ENCODE measurements at places on chromosomes 3 and 15.

DNA sequence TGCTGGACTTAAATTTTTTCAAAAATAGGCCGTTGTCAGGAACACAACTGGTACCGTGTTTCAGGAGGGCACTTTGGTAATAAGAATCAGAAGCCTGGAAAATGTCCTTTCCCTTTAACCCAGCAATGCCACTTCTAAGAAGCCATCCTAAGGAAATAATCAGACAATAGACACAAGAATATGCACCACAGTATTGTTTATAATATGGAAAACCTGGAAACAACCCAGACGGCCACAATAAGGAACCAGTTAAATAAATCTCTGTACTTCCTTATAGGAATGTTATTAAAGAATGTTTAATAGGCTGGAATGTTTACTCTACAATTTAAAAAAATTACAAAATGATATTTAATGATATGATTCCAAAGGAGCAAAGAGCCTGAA, 30.4 kb upstream of the ATP1B3 start:
- DNase-seq = no peak

DNA sequence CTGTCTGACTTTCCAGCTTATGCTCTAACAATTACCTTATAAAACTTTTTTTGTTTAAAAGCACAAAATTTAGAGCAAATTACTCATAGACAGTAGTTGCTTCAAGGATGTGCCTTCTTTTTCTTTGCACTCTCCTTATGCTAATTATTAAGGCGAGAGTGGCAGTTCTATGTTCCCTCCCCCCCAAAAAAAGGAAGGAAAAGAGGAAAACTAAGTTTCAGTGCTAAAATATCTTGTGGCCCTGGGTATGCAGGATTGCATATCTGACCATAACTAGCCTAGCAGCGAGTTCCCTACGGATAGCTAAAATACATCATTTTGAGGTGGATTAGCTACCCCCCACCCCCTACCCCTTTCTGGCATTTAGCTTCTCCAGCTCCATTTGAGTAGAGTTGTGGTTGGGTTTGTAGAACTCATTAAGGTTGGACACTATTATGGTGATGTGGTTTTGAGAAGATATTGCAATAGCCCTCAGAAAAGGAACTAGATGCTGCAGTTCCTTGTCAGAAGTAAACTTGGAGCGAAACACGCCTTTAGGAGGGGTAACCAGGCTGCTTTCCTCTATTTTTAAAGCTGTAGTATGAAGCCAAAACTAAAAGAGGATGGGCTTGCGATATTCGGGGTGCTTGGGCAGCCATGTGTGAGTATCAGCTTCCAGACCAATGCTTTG, 174.6 kb downstream of the AKAP13 start:
- no peak for DNase-seq

DNA sequence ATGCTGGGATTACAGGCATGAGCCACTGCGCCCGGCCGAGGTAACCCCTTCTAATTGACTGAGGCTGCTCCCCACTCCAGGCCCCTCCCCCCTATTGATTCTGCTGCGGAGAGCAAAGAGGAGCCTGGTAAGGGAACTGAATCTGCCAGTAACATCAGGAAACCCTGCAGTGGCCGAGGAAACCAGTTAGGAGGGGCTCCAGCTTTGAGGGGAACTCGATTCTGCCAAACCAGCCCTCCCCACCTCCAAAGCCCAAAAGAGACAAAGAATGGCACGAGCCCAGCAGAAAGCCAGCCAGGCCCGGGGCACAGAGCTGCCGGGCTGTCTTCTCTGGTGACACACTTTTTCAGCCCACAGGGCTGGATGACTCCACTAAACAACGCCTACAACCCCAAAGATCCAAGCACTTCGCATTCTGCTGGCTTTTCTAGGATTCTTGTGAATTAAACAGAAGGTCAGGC, 15.0 kb upstream of the ACAD9 start:
- DNase-seq = no peak

- no peak for DNase-seq
Observed at GRCh38 chr15:31400222-31400927, 73.7 kb downstream of the KLF13 start.

- no peak for DNase-seq
Observed at GRCh38 chr3:55765906-55766701, 279.0 kb upstream of the WNT5A start.

- DNase-seq = no peak
Observed at GRCh38 chr15:27587810-27588209, 511.3 kb downstream of the OCA2 start.

GRCh38 chr3:127750226-127751031, 71.9 kb downstream of the MGLL start:
- DNase-seq = no peak

DNA sequence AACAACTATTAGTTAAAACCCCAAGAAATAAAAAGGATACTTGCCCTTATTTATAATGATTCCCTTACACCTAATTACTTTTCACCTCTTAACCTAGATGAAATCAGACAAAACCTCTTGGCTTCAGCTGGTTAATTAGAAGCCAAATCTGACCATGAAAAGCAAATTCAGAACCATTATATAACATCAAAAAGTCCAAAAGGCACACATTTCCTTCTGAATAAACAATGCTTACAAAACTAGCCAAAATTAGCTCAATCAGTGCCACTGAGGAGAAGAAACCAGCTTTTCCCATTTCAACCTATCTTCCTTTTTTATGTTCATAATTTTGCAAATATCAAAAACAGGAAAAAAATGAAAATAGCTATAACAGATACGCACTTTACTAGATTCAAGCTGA, 3.2 kb downstream of the EHHADH start:
- no peak for DNase-seq

- DNase-seq = no peak
Observed at GRCh38 chr3:15279205-15279604, 53.2 kb downstream of the SH3BP5 start.

GRCh38 chr3:61564395-61565059, 3.2 kb downstream of the PTPRG start:
- no peak for DNase-seq

GRCh38 chr15:52557274-52557641, 11.6 kb downstream of the ARPP19 start:
- DNase-seq = no peak

- no peak for DNase-seq
Observed at GRCh38 chr15:101068523-101068960, 149.4 kb downstream of the LRRK1 start.

GRCh38 chr3:133445108-133445507, 45.3 kb downstream of the BFSP2 start:
- no peak for DNase-seq

DNA sequence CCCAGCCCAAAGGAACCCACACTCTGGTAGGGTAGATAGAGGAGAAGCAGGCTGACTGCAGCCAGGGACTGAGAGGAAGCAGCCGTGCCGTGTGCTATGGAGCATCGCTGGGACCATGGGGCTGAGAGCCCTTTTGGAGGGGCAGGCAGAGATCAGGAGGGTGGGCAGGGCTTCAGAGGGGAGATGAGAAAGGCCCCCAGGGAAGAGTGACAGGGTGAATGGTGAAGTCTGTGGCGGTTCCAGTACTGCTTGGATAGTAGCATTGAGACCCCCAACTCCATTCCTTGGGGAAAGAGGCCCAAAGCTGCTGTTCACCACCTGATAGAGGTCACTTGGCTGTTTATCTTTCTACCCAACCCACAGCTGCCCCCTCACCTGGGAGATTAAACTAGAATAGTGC, 80.0 kb upstream of the MRPS22 start:
- no peak for DNase-seq

- peak; percentile 53 for DNase-seq
Observed at GRCh38 chr3:11642431-11643191, 1.1 kb downstream of the VGLL4 start.

DNA sequence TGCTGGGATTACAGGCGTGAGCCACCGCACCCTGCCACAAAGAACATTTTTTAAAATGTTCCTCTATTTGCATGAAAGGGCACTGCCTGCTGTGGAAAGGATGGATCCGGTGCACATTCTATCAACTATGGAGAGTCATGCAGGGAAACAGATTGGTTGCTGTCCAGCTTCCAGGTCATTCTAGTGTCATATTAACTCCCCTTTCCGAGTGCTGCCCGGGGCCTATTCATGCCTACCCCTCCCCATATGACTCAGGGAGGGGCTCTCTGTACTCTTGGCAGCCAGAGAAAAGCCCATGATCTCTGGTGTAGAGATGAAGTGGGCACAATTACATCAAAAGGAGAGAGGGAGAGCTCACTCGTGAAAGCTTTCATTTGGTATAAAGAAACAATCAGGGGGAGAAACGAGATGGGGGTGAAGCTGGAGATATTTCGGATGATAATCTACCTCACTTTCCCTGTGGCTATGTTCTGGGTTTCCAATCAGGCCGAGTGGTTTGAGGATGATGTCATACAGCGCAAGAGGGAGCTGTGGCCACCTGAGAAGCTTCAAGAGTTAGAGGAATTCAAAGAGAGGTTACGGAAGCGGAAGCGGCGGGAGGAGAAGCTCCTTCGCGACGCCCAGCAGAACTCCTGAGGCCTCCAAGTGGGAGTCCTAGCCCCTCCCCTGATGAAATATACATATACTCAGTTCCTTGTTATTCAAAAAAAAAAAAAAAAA, 16.1 kb upstream of the AHSG start:
- DNase-seq = no peak

GRCh38 chr15:29860872-29861271, 38.6 kb upstream of the TJP1 start:
- DNase-seq = no peak

DNA sequence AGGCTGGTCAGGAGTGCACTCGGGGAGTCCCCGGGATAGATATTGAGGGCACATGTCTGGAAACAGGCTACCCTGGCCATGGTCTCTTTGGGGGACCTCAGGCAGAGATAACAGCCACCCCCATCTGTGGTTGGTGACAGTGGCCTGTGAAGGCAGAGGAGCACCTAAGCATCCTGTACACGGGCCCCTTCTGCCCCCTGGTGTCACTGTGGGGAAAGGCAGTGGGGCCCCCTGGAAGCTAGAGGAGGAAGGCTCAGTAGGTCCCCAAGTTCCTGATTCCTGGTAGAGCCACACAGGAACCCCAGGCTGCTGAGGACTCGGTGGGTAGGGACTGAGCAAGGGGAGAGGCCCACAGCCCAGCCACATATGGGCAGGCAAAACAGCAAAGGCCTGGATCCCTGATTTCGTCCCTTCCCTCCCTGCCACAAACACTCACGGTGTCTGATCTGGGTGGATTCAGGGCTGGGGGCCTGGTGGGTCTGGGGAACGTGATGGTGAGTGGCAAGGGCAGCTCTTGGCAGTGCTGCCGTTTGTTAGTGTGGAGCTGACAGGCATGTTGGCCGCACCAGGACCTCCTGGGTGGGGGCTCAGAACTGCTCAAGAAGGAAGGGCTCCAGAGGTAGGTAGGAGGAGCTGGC, 14.1 kb upstream of the CXCR6 start:
- peak; percentile 33 for DNase-seq

GRCh38 chr3:188283347-188283746, 129.4 kb downstream of the LPP start:
- DNase-seq = no peak

GRCh38 chr3:188349351-188349901, 195.5 kb downstream of the LPP start:
- no peak for DNase-seq

GRCh38 chr3:149342413-149343380, 9.3 kb upstream of the TM4SF18 start:
- no peak for DNase-seq

GRCh38 chr3:127254730-127255129, 33.1 kb downstream of the PRR20G start:
- DNase-seq = no peak

GRCh38 chr15:80123034-80123433, 29.8 kb upstream of the FAH start:
- DNase-seq = no peak

GRCh38 chr15:39455471-39455991, 125.3 kb upstream of the THBS1 start:
- DNase-seq = no peak

DNA sequence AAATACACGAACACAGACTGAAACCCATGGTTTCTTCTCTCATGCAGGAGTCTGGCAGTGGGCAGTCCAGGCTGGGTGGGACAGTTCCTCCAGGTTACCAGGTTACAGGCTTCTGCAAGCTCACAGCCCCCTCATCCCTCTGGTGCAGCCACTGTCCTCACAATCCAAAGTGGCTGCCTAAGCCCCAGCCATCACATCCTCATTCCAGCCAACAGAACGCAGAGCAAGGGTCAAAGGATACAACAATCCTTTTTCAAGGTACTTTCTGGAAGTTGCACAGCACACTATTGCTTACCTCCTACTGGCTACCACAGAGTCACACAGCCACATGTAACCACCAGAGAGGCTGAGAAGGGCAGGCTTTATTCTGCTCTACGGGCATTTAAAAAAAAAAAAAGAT, 154.6 kb downstream of the NUP210 start:
- no peak for DNase-seq

GRCh38 chr3:38606561-38606960, 42.9 kb downstream of the SCN5A start:
- no peak for DNase-seq

DNA sequence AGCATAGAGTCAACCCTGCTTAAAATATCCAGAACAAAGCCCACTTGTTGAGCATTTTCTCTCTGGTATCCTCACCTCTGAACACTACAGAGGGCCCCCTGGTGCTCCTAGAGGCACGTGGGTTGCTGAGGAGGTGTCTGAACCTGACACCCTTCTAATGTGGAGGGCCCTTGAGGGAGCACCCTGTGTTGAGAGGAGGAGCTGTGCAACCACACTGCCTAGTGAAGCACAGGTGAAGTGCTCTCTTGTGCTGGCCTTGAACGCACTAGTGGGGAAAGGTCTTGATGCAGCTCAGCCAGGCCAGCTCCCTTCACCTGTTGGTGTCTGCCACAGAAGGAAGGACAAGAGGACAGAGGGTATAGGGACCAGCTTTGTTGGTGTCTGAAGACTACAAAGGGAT, 51.9 kb downstream of the CCK start:
- DNase-seq = no peak

- DNase-seq = no peak
Observed at GRCh38 chr15:63764124-63764803, 69.5 kb downstream of the HERC1 start.

- DNase-seq = no peak
Observed at GRCh38 chr15:66964111-66964738, 101.2 kb upstream of the SMAD3 start.

GRCh38 chr15:64464276-64465005, 4.1 kb downstream of the ZNF609 start:
- no peak for DNase-seq

DNA sequence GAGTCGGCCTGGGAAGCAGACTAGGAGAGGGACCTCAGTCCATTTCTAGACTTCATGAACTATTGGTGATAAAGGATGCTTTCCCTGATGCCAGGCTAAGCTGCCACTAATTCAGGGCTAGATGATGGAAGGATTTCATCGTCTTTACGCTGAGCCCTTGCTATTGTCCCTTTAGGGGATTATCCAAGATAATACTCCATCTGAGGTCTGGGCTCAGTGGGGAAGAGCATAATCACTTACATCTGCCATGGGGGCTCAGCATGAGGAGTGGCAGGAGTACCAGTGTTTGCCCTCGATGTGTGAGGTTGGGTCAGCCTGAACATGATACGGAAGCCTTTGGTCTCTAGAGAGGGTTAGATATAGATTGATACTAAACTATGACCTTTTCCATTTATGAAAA, 47.3 kb downstream of the PTPRG start:
- no peak for DNase-seq

GRCh38 chr3:146468671-146469149, 651 bp downstream of the PLSCR2 start:
- no peak for DNase-seq
